Hypothalamus (tissue), 51 donors: ENCODE measurements at places on chromosomes 12 and 14.

- no peak for DNase-seq
Observed at GRCh38 chr14:51129130-51129529, 34.2 kb upstream of the TRIM9 start.

DNA sequence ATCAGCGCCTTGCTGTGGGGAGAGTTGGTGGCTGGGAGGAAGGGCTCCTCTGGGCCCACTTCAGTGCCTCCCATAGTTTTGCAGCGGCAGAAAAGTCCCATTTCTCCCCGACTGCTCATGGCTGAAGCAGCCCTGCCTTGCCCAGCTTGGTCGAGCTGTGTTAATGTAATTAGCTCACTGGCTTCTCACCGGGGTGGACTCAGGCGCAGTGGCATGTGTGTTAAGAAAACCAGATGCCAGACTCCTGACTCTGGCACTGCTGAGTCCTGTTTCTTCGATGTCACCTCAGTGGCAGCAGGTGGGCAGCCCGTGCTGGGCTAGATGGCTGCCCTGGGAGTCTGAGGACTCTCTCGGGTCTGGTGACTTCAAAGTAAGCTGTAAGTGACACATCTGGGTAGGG is 47.4 kb downstream of the CHST11 start:
- no peak for DNase-seq

DNA sequence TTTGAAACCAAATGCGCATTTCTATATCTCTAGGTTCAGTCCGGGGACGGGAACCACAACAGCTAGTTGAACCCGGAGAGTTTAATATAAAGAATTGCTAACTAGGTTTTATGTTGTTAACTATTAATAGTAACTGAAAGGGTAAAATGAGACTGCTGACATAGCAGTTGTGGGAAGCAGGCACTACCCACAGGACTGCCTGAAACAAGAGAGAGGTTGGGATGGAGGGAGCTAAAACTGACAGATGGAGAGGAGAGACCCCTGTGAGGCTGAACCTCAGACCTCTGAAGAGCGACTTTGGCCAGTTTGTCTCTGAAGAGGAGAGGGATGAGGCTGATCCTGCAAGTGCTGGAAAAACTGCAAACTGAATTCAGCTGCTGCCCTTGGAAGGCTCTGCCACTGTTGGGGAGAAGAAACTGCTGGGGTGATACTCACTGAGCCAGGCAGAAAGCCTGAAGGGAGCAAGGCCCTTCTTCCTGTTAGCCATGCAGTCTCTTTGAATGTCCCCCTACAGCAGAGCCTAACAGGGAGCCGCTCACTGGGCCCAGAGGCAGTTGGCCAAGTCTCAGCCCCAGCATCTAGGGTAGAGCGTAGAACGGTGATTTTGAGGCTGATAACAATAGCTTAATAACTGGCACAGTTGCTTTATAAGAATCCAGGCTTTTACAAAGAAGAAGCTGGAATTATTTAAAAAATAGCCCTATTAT is 172.2 kb downstream of the NPAS3 start:
- DNase-seq, result no peak

- DNase-seq, result no peak
Observed at GRCh38 chr12:19764408-19764807, 325.1 kb downstream of the AEBP2 start.

GRCh38 chr12:130661486-130662255 is 54.4 kb downstream of the RIMBP2 start:
- DNase-seq, result no peak

DNA sequence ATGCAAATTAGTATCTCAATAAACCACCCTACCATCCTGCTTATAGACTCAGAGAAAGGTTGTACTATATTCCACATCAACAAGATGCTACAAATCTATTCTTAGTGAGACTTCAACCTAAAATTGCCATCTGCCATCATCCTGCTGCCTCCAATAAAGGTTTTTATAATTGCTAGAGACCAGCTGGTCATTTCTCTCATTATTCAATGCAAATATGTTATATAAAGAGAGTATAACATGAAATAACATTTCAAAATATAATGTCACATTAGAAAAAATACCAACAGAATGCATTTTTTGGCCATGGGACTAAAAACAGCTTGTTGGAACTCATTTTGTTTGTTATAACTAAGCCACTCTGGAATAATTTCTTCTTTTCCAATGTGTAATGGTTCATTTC is 247.3 kb downstream of the LRIG3 start:
- DNase-seq, result no peak

DNA sequence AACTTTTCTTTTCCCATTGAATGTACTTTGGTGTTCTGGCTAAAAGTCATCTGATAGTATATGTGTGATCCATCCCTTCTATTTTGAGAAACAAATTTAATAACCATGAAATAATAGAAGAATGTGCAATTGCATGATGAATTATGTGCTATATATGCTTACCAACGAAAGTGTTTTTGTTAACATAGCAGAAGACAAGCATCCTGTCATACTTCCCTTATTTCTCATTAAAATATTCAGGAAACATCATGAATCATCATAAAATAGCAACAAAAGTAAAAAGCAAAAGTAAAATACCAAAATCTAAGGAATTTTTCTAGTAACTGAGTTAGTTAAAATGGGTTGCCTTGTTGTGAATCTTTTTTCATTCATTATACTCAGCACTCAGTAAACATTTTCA is 409.0 kb upstream of the PDE3A start:
- no peak for DNase-seq

- no peak for DNase-seq
Observed at GRCh38 chr12:26854031-26854390, 21.0 kb upstream of the ITPR2 start.

DNA sequence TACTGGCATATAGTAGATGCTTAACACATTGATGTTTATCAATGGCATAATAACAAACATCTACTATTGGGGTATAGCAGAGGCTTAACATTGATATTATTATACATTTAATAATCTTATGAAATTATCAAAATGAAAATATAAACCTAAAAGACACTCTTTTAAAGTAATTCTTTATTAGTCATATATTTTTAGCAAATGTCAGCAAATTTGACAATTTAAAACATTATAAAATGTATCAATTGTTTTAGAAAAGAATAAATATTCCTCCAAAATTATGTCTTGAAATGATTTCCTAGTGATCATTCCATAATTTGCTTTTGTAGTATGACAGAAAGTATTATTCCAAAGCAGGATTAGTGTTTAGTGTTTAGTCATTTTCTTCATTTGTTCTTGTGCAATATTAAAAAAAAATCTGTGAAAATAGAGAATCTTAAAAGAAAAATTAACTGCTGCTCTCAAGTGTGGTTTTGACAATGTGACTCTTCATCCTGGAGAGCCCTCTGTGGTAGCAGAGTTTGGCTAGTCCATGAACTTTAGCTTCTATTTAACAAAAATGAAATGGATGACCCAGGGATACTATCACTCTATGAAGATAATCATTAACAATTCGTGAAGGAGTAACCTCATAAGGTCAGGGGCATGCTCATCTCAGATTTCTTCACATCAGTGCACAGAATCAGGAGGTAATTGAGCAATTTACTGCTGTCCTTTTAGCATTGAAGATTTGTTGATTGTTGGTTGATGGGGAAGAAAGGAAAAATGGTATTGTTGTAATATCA is 1018.5 kb downstream of the LRFN5 start:
- DNase-seq, result no peak

GRCh38 chr12:537772-538171 is 78.0 kb downstream of the B4GALNT3 start:
- no peak for DNase-seq
